ENCODE measurements at places on chromosomes 1 and 21.

GRCh38 chr1:113835686-113836290, 23.5 kb upstream of the RSBN1 start:
- DNase-seq, result no peak

GRCh38 chr1:41812453-41812852, 106.3 kb downstream of the HIVEP3 start:
- no peak for DNase-seq

- no peak for DNase-seq
These were observed 143.5 kb downstream of the DMRTA2 start for GRCh38 chr1:50279622-50280330.

DNA sequence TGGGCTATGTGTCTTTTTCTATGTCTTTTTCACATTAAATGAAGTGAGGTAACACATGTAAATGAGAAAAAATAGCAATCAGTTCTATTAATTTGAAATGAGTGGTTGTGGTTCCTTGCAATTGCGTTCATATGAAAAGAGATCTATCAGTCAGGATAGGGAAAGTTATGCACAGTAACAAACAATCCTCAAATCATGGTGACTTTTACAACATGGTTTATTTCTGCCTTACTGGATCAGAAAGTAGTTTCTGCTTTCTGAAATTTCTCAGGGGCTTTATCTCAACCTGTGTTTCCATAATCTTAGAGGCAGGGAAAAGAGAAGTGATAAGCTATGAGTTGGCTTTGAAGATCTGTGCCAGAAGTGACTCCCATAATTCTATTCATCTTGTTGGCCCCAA, 39.0 kb downstream of the DOP1B start:
- DNase-seq, result no peak

GRCh38 chr1:8424539-8425116, 106.7 kb downstream of the SLC45A1 start:
- peak; percentile 45 for DNase-seq

GRCh38 chr1:245802941-245803665, 648.3 kb downstream of the KIF26B start:
- DNase-seq, result no peak

All from head of caudate nucleus (tissue), 42 donors.